ENCODE measurements at places on chromosomes 13 and 19.

DNA sequence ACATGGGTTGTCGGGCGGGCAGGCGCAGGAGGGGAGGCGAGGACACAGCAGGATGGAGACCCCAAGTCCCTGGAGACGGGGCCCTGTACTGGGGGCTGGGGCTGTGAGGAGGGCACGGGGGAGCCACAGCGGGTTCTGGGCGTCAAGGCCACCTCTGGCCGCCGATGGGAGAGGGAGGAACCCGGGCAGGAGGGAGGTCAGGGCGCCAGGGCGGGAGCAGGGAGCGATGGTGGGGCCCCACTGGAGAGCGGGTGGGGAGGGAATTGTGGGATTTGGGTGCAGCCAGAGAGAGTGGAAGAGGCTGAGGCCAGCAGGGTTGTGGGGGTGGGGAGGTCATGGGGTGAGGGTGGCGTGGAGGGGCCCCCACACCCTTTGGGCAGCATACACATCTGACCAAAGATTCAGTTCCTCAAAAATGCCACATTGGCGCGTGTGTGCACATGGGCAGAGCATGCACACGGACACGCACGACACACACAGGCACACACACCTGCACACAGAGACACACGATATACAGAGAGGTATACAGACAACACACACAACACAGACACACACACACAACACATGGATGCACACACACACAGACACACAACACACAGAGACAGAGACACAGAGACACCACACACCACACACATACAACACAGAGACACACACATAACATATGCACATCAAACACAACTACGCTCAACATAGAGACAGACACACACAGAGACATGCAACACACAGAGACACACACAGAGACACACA lies 54.9 kb downstream of the AP1M1 start:
- no peak for DNase-seq

DNA sequence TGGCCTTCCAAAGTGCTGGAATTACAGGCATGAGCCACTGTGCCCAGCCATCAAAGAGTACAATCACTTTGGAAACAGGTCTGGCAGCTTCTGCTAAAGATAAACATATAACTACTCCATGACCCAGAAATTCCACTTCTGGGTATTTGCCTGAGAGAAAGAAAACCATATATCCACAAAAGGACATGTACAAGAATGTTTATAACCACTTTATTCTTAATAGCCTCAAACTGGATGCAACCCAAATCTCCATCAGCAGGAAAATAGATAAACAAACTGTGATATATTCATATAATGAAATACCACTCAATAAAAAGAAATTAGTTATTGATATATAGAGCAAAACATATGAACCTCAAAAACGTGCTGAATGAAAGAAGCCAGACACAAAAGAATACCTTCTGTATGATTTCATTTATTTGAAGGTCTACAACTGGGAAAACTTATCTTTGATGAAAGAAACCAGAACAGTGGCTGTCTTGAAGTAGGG lies 40.5 kb downstream of the TEX26 start:
- no peak for DNase-seq

GRCh38 chr19:19434483-19435045 lies 29.1 kb downstream of the GATAD2A start:
- no peak for DNase-seq

- no peak for DNase-seq
Observed at GRCh38 chr13:112986946-112987681, 18.1 kb downstream of the MCF2L start.

- no peak for DNase-seq
Observed at GRCh38 chr19:35404879-35405622, 34.2 kb downstream of the GPR42 start.

DNA sequence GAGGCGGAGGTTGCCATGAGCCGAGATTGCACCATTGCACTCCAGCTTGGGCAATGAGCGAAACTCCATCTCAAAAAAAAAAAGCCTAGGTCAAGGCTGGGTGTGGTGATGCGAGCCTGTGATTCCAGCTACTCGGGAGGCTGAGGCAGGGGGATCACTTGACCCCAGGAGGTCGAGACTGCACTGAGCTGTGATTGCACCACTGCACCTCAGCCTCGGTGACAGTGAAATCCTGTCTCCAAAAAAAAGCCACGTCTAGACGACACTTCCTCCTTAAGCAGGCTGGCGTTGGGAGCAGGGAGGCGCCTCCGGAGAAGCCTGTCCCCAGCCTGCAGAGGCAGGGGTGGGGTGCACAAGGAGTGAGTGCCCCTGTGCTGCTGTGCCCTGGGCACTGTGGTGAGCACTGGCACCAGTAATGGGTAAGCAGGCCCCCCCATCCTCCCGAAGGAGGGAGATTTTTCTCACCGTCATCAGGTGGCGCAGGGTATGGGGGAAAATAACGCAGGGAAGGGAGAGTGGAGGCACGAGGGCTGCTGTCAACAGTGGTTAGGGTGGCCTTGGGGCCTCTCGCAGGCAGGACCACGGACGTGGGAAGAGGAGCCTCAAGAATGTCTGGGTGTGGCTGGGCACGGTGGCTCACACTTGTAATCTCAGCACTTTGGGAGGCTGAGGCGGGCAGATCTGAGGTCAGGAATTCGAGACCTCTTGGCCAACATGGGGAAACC lies 706 bp downstream of the P2RY11 start:
- no peak for DNase-seq

GRCh38 chr13:91072486-91072885 lies 275.0 kb upstream of the MIR17HG start:
- DNase-seq, result no peak

- DNase-seq, result no peak
Observed at GRCh38 chr13:48165063-48165462, 67.9 kb upstream of the ITM2B start.

GRCh38 chr13:75180805-75181455 lies 301.0 kb downstream of the TBC1D4 start:
- DNase-seq, result no peak

GRCh38 chr13:60351326-60351725 lies 45.7 kb upstream of the TDRD3 start:
- no peak for DNase-seq

GRCh38 chr13:79361299-79361698 lies 44.8 kb downstream of the RBM26 start:
- no peak for DNase-seq

DNA sequence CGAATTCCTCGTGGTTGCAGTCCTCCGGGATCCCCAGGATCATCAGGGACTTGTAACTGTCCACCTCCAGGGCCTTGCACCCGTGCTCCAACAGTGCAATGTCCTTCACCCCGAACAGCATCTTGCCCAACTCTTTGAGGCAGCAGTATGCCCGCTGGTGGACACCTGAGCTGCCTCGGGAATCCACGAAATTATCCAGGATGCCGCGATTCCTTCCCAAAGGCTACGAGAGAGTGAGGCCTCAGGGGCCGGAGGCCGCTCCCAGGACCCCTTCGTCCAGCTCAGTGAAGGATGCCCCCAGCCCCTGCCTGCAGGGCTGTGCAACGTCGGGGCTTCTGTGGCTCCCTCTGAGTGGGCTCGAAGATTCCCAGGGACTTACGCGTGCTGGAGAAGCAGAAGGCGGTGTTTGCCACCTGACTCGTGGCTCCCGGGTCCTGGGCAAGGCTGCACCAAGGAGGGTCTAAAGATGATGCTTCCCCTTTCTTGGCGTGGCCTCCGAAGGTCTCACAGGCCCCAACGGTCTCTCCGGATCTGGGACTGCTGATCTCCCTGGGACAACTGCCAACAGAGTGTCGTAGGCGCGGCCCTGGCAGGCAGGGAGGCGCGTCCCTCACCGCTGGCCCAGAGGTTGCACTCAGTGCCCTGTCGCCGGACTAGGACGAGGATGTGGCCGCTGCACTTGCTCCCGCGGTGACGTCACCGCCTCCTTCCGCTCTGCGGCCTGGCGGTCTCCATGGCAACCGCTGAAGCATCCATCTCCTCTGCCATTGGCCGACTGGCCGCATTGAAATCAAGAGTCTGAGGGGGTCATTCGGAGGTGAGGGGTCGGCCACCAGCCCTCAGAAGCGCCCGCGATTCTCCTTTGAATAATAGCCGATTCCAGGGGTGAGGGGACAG lies at the start of gene PNMA8C:
Gene PNMA8C, minus strand, starts transcription at position 698 of the 897 bp plus-strand sequence. Its CDS starts 577 bp downstream, at position 121.
- DNase-seq, result peak; percentile 16

DNA sequence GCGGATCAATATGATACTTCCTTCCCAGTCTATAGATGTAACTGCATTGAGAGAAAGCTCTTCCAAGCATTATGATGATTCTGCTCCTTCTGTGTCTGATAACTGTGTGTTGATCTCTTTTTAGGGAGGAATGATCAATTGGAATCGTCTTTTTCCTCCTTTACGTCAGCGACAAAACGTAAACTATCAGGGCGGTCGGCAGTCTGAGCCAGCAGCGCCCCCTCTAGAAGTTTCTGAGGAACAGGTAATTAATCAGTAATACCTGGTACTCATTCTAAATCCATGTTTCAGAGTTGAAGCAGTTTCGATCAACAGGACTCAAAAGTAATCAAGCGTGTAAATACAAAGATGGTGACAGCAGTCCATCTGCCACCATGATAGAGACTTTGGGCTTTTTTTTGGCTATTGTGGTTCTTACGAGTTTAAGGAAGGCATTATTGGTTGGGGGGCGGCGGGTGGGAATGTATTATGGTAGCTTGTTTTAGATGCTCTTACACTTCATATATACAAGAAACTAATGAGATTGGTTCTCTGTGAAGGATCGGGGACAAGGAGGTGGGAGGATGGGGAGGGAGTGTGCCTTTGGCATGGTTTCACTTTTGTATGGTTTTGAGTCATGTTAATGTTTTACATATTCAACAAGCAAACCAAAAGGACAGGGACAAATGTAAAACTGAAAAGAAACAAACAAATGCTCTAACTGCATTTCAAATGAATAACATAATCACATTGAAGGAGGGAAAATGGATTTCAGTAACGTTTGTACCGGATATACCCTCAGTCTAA lies 60.7 kb upstream of the GPR183 start:
- no peak for DNase-seq

DNA sequence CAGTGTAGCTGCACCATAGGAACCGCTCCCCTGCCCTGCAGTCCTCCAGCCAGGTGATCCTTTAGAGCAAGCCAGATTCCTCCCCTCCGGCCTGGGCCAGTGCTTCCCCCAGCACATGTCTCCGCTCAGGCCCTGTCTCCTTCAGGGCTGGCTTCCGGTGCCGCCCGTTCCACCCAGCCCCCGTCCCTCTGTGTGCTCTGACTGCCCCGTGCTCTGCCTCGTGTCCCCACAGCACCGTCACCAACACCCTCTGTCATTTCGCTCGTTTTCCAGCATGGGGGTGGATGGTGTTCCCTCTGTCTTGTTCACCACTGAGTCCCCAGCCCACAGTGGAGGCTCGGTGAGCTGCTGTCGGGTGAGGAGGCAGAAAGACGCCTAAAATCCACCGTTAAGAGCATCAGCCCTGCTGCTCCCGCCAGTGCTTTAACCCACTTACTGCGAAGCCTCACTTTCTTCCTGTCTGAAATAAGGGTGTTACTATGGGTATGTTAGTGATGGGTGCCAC lies 54.5 kb downstream of the TSSK6 start:
- DNase-seq, result no peak

DNA sequence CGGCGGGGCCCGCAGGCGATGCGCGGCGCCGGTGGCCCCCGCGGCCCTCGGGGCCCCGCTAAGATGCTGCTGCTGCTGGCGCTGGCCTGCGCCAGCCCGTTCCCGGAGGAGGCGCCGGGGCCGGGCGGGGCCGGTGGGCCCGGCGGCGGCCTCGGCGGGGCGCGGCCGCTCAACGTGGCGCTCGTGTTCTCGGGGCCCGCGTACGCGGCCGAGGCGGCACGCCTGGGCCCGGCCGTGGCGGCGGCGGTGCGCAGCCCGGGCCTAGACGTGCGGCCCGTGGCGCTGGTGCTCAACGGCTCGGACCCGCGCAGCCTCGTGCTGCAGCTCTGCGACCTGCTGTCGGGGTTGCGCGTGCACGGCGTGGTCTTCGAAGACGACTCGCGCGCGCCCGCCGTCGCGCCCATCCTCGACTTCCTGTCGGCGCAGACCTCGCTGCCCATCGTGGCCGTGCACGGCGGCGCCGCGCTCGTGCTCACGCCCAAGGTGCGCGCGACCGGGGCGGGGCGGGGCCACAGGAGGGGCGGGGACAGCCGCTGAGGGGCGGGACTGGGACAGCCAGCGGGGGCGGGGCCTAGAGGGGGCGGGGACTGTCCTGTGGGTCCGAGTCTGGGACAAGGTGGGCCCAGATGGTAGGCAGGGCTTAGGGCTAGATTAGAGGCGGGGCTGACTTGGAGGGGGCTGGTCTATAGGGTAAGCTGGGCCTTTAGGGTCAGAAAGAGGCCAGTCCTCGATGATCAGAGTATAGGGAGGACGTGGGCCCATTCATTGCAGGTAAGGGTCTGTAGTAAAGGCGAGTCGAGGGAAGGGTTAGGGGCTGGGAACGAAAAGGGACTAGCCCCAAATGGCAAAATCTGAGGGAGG lies 5.1 kb downstream of the GRIN2D start:
- peak; percentile 32 for DNase-seq

- no peak for DNase-seq
Observed at GRCh38 chr13:98839856-98840769, 87.6 kb upstream of the SLC15A1 start.

DNA sequence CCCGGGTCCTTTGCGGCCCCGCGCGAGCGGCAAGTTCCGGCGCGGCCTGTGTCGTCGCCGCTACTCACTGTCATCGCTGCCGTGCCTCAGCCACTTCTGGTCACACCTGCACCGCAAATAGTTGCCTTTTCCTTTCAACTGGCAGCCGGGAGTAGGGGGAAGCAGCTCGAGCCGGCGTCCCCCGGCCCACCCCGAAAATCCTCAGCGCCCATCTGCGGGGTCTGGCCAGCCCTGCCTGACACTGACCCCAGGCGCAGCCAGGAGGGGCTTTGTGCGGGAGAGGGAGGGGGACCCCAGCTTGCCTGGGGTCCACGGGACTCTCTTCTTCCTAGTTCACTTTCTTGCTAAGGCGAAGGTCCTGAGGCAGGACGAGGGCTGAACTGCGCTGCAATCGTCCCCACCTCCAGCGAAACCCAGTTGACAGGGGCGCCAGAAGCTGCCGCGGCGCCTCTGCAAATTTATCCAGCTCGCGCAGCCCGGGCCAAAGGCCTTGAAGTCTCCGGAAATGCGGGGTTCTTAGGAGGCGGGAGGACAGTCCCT lies 1.7 kb downstream of the PDX1 start:
- DNase-seq, result no peak

- no peak for DNase-seq
Observed at GRCh38 chr19:17495639-17496296, 15.7 kb upstream of the PGLS start.
